ENCODE measurements at places on chromosomes 3 and 15.

DNA sequence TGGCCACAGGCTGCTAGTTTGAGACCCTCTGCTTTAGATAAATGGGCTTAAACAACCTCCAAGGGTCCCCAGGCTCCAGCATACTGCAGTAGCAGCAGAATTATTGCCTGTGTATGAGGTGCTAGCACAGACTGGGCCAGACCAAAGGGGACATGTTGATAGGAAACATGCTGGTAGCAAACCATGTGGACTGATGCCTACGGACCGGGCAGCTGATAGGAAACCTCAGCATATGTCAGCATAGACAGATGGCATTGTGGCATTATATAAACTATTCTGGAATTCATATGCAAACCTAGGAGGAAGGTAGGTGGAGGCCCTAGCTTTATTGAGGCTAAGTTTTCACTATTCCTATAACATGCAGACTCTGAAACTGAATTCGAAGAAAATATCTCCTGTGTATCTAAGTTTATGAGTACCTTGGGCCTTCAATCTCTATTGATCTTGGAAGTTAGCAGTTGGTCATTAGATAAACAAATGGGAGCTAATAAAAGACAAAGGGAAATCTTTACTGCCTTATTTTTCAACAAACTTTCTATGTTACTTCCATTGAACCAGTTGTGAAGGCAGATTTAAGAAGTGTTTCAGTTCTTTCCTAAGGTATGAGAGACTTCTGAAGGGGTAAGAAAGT, 1.7 kb upstream of the HGD start:
- DNase-seq: no peak

- DNase-seq: no peak
Measured at GRCh38 chr3:47872916-47873315, 70.0 kb downstream of the DHX30 start.

DNA sequence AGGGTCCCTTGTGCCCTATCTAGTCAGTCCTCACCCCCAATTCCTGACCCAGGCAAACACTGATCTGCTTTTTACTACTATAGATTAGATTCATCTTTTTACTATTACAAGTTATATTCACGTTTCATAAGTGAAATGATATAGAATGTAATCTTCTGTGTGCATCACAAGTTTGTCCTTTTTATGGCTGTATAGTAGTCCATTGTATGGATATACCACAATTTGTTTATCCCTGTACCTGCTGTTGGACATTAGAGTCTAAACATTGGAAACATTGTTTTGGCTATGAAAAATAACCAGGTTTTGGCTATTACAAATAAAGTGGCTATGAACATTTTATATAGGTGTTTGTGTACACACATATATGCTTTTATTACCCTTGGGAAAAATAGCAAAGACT, 112.4 kb downstream of the CACNA1D start:
- no peak for DNase-seq

DNA sequence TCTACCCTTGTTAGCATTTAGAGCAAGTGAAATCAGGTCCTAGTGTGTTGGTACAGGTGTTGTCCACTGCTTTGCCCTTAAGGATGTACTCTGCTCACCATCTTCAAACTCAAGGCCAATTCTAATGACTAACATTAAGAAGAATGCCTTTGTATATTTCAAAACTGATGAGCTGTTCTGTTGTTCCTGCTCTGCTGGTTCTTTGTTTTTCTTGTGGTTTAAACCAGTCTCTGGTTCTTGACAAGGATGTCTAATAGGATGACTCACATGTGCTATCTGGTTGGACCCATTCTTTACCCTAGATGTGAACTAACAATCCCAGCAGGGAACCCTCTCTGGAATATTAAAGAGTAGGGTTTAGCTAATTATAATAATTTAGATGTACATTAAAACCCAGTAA, 17.3 kb downstream of the ABHD5 start:
- no peak for DNase-seq

DNA sequence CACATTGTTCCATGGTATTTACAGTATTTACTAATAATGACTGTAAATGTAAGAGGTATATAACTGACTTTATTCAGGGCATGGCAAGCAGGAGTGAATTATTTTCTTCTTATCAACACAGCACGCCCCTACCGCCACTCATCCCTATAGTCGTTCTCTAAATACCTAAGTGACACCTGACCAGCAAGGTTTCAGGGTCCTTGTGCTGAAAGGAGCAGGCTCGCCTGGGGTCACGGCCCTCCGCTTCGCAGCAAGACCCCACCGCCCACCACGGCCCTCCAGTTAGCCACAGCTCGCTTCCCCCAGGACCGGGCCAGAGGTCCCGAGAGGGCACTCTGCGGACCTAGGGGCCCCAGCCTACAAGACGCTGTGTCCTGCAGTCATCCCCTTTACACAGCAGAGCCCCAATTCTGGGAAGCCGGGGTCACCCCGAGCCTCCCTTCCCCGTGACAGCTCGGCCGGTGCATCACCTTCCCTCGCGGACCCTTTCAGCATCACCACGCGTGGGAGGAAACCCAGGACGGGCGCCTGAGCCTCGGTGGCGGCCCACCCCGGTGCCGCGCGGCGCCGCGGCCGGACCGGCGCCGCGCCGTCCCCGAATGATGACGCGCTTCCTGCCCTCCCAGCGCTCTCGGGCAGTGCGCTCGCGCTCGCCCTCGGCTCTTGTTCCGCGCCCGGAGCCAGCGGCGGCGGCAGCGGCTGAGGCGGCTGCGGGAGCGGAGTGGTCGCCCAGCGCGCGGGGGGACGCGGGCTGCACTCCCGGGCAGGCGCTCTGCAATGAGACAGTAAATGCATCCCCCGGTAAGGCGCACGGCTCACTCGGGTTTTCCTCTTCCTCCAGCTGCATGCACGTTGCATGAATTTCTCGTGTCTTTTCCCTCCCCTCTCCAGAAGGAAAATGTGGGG, 225.1 kb upstream of the C2CD4B start:
- DNase-seq: peak; percentile 69

DNA sequence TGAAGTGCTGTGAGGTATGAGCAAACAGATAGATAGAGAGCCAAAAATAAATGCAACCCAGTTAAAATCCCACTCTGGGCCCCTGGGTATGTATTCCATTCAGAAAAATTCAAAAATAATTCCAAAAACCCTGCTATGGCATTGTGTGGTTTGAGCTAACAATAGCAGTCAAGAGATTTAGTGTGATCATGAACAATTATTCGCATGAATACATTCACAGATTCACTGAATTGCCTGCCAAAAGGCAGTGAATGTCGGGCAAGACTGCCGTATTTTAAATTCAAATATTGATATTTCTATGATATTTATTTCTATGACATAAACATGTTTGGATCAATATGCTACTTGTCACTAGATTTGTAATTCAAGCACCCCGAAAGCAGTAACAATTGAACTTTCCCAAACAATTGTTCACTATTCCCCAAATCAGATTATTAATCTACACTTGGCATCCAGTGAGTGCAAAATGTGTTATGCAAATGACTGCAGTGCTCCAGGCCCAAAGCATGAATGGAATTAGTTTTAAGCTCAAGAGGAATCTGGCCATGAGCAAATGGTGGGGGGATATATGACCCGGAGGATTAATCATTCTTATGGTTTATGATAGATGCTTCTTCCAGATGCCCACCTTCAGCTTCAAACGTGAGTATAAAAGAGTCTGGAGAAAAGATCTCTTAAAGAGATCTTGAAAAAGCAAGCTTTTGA, 417.0 kb upstream of the MEIS2 start:
- no peak for DNase-seq

GRCh38 chr3:57951066-57951882, 56.9 kb upstream of the FLNB start:
- no peak for DNase-seq

GRCh38 chr3:40317061-40317855, 7.8 kb downstream of the EIF1B start:
- DNase-seq: peak; percentile 27

GRCh38 chr3:98557324-98558010, 25.7 kb downstream of the GPR15 start:
- no peak for DNase-seq

DNA sequence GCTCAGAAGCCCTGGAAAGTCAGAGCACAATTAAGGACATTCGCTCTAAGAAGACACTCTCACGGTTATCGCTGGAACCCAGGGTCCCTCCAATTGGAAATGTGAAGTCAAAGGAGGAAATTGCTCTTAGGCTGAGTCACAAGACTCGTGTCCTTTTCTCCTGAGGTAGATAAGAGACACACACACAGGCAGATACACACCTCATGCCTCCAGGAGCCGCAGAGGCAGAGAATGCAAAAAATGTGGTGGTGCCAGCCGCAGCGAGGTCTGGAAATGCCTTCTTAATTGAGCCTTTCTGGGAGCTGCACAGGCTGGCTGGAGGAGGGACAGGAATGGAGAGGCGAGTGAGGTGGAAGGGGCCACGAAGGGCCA, 189.3 kb downstream of the OPA1 start:
- no peak for DNase-seq

- no peak for DNase-seq
Measured at GRCh38 chr3:61600195-61600594, 38.8 kb downstream of the PTPRG start.

DNA sequence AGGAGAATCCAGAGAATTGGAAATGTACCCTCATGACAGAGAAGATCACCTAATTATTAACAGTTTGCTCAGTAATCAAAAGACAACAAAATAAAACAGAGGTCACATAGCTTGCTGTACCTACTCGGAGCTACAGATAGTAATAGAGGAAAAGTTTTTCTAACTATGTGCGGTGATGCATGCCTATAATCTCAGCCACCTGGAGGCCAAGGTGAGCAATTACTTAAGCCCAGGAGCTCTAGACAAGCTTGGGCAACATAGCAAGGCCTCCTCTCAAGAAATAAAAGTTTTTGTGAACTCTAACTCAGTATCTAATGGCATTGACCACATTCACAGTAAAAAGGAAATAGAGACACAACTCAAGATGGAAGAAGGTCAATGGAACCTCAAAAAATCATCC, 243.6 kb downstream of the ATP8B4 start:
- no peak for DNase-seq

DNA sequence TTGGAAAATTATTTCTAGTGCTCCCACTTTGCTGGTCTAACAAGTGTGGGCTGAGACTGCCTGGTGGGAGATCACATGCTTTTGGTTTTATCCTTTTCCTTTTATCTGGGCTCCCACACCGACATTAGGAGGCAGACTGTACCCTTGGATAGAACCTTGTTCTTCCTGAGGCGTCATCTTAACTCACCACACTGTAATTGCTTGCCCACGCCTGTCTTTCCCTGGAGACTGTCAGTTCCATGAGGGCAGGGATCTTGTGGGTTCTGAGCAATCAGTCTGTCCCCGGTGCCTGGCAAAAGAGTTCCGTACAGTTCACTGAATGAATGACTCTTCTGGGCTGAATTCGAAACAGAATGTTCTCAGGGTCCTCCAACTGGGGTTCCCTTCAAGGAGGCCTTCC, 124.6 kb upstream of the ABHD17C start:
- DNase-seq: no peak

- DNase-seq: no peak
Measured at GRCh38 chr15:36133742-36134141, 445.7 kb upstream of the CDIN1 start.

DNA sequence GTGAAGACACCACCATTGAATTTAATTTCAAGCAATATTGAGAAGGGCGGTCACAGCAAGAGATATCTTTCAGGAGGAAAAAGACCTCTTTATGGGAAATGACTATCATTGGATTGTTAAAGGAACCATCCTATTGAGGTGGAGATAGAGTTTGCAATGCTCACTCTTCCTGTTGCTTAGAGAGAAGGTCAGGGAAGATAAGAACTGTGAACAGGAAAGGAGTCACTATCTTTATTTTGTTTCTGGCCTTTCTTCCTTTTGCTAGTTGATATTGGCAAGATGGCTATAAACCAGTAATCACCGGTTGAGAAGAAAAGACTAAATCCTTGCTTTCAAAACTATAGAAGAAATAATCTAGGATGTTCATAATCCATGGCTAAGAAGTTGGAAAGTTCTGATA, 112.1 kb upstream of the TMEM108 start:
- no peak for DNase-seq

- no peak for DNase-seq
Measured at GRCh38 chr3:40691452-40691861, 166.7 kb downstream of the ZNF621 start.

DNA sequence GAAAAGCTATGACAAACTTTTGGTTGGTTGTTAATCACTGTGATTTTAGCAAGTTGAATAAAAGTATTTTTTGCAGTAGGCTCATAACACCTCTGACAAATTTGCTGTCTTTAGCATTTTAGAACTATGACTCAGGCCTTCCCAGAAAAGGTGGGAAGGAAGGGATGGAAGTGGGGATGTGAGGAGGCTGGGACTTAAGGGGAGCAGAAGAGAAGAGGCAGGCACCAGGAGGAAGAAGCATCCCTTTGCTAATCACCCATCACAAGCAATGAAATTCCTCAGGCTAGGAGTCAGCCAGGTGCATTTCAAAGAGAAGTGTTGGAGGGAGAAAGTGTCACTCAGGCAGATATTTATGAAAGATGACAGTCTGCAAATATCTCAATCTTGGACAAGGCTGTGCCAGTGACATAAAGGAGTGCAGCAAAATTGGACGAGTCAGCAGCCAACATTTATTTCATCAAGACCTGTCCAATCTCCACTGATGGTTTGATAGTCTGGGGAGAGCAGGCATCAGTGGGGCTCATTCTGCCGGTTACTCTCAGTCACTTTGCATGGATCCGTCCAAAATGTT, 337.3 kb upstream of the ARRDC4 start:
- DNase-seq: no peak

DNA sequence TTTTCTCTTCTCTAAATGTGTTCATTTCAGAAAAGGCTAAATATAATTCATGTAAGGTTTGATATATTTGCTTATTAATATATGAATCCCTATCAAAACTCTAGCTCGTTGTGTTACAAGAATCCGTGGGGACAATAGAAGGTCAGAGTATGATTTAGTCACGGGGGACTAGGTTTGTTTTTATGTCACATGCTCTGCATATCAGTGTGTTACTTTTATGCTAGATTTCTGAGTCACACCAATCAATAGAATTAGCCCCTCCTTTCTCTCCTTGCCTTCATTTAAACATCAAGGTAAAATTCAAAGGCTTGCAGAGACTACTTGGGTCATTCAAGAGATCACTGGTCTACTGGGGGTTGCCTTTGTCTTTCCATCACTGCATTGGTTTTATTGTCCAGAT, 636.1 kb downstream of the NR2F2 start:
- no peak for DNase-seq

DNA sequence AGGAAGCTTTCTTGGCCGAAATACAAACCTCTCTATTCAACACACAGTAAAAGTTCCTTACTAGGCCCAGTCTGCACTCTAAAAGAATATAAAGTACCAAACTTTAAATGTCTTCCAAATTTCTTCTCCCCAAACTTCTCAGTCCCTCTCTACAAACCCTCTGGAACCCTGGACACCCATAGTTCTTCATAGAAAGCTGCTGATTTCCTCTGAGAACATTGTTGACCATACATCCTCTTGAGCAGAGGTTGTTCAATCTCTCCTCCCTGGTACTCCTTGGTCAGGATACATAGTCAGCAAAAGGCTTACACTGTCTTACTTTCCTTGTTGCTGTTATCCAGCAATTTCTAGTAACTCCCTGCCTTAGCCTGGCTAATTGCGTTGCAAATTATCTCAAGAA, 3.1 kb upstream of the ACAP2 start:
- no peak for DNase-seq
